ENCODE measurements at places on chromosomes 2 and 18.

DNA sequence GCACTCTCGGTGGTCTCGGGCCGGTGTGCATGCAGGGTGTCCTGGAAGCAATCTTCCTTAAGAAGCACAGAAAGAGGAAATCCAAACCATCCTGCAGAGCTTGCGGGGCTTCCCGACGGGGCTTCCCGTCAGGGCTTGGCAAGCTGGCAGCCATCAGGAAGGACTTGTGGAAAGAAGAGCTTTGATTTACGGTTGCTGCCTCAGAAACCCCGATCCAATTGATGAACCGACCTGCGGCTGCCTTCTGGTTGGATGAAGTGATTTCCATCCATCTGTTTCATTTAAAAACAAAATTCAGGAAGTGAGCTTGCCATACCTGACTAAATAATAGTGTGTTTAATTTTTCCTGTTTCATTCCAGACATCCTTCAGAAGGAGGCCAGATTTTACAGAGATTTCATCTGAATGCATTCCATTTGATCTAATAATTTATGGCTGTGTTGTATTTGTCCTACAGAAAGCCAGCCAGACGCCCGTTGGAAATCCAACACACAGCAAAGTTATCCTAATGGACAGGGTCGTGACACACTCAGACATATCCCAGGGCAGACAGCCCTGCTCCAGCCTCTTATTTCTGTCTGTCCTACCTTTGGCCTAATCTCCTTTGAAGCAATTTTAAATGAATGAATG, 141.3 kb downstream of the SEPTIN10 start:
- no peak for DNase-seq

DNA sequence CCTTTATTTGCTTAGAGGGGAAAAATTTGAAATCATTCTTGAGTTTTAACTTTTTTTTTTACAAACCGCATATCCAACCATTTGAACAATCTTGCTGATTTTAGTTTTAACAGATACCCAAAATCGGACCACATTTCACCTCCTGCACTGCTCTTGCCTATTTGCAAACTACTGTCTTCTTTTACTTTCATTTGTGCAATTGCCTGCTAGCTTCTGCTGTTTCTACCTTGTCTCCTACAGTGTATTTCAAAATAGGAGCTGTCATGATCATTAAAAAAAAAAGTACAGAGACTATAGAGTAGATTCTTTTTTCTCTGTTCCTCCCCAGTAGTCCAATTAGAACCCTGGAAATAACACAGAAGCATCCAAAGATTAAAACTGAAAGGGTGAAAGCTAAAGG, 1081.2 kb downstream of the SOCS6 start:
- DNase-seq: no peak

- DNase-seq: no peak
Observed at GRCh38 chr2:186780701-186781316, 68.2 kb downstream of the ZSWIM2 start.

- no peak for DNase-seq
Observed at GRCh38 chr18:22539051-22539765, 121.5 kb upstream of the CTAGE1 start.

GRCh38 chr2:224086226-224086914, 47.3 kb upstream of the SERPINE2 start:
- DNase-seq: peak; percentile 73

DNA sequence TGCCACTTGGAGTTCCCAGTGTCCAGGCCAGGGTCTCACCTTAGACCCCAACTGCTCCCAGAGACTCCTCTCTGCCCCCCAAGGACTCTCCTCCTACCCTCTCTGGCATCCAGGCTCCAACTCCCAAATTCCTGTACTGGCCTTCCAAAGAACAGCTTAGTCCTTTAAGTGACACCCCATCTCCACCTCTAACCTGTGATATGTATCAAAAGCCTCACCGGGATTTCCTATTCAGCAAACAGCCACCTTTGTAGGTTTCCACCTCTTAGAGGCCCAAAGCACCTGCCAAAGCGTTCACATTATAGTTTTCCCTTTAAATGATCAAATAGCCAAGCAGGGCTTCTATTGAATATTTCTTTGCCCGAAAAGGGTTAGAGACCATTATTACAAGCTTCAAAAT, 2.7 kb upstream of the COPS8 start:
- DNase-seq: no peak

GRCh38 chr2:178846458-178846802, 39.2 kb upstream of the TTN start:
- no peak for DNase-seq

- no peak for DNase-seq
Observed at GRCh38 chr2:50575232-50575631, 456.7 kb downstream of the NRXN1 start.

DNA sequence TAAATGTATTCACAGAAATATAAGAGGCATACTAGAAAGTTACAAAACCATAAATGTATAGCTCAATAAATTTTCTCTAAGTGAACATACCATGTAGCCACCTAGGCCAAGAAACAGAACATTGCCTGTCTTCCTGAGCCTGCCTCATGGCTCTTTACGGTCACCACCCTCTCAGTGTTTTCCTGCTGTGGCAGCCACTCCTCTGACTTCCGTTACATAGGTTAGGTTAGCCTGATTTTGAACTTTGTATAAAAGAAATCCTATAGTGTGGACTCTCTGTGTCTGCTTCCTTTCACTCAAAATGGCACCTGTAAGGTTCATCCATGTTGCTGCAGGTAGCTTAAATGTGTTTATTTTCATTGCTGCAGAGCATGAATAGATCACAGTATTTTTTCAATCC, 11.6 kb upstream of the ST3GAL5 start:
- DNase-seq: no peak

GRCh38 chr2:198322275-198322674, 517.9 kb downstream of the PLCL1 start:
- no peak for DNase-seq

GRCh38 chr2:110166266-110166665, 38.5 kb downstream of the NPHP1 start:
- no peak for DNase-seq

DNA sequence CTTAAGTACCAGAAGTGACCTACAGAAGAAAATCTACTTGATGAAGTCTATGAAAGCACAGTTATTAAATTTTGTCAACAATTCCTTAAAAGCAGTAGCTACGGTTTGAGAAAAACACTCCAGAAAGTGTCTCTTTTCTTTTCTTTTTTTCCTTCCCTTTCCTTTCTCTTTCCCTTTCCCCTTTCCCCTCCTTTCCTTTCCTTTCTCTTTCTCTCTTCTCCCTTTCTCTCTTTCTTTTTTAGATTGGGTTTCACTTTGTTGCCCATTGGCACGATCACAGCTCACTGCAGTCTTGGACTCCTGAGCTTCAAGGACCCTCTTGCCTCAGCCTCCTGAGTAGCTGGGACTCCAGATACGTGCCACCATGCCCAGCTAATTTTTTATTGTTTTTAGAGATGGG, 2.6 kb upstream of the ALMS1 start:
- DNase-seq: no peak

DNA sequence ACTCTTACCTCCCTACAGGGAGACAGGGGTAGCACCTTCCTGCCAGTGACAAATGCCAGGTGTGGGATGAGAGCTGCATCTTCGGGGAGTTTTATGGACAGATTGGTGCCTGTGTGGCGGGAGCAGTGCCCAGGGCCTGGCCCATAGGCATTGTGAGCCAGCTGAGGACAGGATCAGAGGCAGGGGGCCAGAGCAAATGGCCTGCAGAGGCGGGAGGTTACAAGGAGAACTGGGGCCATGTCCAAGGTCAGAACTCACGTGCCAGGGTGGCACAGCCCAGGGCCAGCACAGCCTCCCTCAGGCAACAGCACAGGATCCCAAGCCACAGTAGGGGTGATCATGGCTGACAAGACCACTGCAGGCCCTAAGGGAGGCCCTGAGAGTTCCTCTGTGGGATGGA, 40.2 kb upstream of the MCFD2 start:
- no peak for DNase-seq

DNA sequence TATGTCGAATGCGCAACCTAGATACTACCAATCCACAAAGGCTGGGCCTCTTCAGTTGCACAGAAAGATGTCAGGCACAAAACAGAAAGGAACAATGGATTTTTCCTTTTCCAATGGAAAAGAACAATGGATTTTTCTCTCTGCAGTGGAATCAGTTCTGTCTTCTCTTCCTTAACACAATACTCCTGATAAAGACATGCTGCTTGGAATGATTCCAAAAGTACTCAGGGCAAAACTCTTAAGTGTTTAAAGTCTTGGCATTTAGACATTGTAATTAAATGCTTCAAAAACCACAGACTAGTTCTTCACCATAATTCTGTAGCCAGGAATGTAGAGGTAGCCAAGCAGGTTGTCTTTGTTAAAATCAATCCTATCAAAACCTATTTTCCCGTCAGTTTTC, 46.7 kb upstream of the FLACC1 start:
- DNase-seq: no peak

DNA sequence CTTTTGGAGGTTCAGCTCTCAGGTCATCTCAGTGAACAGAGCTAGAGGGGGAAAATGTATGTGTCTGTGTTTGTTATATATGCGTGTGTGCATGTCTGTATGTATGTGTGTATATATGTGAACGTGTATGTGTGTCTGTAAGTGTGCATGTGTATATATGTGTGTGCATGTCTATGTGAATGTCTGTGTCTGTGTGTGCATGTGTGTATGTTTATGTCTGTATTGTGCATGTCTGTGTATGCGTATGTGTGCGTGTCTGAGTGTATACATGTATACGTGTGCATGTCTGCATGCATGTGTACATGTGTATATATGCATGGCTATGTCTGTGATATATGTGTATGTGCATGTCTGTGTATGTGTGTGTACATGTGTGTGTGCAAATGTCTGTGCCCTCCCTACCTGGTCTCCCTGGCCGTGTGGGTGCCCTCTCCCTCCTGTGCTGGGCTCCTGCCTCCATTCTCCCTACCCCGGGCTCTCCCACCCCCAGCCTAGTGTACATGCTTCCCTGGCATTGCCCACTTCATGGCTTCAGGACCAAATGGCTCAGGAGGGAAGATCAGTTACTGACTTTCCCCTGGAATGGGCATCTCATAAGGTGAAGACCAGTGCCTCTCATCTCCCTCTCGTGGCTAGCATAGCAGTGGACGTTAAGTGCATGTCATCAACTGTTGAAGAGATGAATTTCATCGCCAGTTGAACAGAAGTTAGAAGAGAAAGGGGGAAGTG, 49.9 kb downstream of the TRAF3IP1 start:
- no peak for DNase-seq

- DNase-seq: no peak
Observed at GRCh38 chr2:222568865-222569264, 87.0 kb downstream of the FARSB start.

DNA sequence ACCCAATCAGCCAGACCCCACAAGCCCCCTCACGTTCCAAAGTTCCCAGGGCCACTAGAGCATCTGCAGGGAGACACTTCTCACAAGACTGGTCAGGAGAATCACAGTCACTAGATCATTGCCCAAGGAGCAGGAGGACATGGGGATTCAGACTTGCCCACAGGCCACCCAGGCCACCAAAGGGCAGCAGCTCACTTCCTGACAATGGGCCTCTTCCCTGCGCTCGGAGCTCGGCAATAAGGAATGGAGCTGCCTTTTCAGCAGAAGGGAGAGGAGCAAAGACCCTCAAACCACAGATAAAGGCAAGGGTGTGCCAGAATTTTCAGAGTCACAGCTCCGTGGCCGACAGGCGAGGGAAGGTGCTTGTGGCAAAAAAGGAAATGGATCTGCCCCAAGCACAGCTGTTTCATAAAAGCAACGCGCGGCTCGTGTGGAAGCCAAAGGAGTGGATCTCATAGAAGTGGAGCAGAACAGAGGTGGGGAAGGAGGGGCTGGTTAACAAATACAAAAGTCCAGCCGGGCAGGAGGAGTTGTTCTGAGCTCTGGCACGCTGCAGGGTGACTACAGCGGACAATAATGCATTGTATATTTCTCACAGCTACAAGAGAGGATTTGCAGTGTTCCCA, 72.1 kb downstream of the EDAR start:
- DNase-seq: peak; percentile 19

- DNase-seq: no peak
Observed at GRCh38 chr2:45203400-45203799, 194.1 kb upstream of the SIX2 start.

DNA sequence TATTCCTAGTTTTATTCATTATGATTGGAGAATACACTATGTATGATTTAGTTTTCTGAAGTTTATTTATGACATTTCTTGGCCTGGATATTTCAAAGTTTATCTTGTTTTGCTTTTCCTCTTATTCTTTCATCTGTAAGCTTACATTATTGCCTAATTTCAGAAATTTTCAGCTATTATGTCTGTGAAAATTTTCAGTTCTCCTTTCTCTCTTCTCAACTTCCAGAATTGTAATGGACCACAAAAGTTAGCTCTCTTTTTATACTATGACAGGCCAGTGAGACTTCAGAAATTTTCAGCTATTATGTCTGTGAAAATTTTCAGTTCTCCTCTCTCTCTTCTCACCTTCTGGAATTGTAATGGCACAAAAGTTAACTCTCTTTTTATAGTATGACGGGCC, 97.2 kb upstream of the SCN7A start:
- DNase-seq: no peak

DNA sequence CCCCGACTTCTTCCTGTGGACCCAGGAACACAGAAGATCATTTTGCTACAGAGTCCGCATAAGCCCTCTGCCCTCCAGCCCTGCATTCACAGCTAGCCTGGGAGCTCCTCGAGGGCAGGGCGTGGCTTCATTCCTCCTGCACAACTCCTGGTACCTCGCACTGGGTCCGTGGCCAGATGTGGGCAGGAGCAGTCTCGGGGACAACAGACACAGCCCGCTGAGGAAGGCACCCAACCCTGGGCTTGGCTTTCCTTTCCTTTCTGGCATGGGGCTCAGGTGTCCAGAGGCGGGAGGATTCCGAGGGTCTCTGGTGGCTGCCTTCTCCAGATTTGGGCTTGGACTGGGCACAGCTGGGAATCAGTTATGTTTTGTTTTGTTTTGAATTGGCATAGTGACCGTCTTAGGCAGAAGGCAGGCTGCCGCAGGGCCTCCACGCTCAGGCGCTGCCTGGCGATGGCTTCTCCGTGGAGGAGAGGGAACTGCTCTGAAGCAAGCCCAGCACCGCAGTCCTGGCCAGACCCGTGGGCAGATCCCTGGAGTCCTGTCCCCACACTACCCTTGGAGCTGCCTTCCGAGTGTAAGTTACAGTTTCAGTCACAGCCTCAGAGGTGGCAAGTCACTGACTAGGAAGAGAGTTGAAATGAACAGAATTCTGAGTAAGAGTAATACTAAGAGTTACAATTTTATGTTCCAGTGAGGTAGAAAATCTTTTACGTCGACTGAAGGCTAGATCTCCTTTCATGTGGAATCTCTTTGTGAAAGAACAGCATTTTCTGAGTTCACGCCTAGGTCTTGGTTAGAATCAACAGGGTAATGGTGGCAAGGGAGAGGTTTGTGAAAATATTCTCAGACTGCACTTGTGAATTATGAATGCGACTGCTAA, 47.9 kb downstream of the LDLRAD4 start:
- no peak for DNase-seq

DNA sequence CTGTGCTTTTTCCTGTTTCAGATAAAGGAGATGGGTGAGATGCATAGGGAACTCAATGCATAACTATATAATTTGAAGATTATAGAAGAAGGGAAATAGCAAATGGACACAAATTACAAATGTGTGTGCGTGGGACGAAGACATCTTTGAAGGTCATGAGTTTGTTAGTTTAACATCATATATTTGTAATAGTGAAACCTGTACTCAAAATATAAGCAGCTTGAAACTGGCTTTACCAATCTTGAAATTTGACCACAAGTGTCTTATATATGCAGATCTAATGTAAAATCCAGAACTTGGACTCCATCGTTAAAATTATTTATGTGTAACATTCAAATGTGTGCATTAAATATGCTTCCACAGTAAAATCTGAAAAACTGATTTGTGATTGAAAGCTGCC, 16.4 kb upstream of the MSH2 start:
- DNase-seq: no peak

Measured in RWPE2 (cell line).